ENCODE measurements at places on chromosomes 5 and 9. TPM values are rescaled to one million over a fixed set of nuclear protein-coding genes. Genes with fewer than 3 reads are reported as not detected.
A peak's percentile ranks its signal among the peaks of the same experiment; 100 is the strongest.

DNA sequence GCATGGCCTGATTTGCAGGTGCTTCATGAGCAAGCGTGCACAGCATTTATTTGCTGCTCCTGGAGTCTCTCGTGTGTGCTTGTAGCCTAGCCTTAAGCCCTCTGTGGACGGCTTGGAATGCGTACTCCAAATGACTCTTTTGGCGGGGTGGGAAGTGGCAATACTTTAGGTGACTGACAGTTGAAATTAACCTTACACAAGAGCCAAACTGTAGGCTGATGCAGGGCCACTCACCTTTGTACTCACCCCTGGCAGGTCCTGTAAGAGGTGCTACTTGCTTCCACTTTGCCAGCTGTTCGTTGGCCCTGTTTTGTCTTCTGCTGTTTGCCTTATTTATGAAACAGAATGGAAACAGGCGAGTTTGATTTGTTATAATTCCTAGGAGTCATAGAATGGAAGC lies 22.9 kb downstream of the TENT4A start:
- peak; percentile 32 for DNase-seq
- no peaks in the 10 kb centered on the region for H3K27me3 ChIP-seq
- no peak overlapping the region for H3K4me3 ChIP-seq
- H3K4me1 ChIP-seq: peaks cover 27% of the 10 kb centered on the region
- H3K27ac ChIP-seq: no peak overlapping the region

GDNF gene
- total RNA-seq: 0.98 TPM

- no peaks in the 10 kb centered on the region for H3K36me3 ChIP-seq
- H3K4me3 ChIP-seq: peak overlapping the region; percentile 70
- H3K4me1 ChIP-seq: peaks cover 12% of the 10 kb centered on the region
- H3K27me3 ChIP-seq: no peaks in the 10 kb centered on the region
- DNase-seq: no peak
Observed at GRCh38 chr9:128550226-128550625, 2.2 kb upstream of the SPTAN1 start.

GRCh38 chr5:141492168-141492885 lies 3.4 kb downstream of the PCDHGC5 start:
- H3K27me3 ChIP-seq: peaks cover 23% of the 10 kb centered on the region
- DNase-seq: no peak
- H3K36me3 ChIP-seq: peaks cover 34% of the 10 kb centered on the region
- H3K4me3 ChIP-seq: peak overlapping the region; percentile 44
- no peak overlapping the region for H3K27ac ChIP-seq
